ENCODE measurements at places on chromosomes 7 and 10.

GRCh38 chr10:36182179-36182566 lies 540.1 kb upstream of the FZD8 start:
- no peak for DNase-seq

DNA sequence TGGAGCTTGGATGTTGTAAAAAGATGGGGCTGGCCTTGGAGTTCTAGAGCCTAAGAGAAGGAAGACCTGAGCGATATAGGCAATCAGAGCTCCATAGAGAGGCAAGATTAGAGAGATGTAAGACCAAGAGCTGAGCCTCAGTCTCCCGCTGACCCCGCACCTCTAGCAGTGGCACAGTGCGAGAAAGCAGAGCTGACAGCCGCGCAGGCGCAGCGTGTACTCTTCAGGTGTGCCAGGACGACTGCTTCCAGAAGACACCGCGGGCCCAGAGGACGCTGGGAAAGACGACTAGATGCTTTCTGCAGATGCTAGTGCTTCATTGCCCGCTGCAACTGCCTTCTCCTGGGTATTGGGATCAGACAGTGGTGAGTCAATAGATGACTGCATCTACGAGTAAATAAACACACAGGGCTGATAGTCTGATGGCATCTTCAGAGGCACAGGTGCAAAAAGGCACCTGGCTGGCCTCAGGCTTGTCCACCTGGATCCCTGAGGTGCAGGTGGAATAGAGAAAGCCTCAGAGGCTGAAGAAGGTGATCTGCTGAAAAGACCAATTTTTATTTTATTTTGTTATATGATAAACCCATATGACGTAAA lies 38.1 kb upstream of the CCDC6 start:
- no peak for DNase-seq

DNA sequence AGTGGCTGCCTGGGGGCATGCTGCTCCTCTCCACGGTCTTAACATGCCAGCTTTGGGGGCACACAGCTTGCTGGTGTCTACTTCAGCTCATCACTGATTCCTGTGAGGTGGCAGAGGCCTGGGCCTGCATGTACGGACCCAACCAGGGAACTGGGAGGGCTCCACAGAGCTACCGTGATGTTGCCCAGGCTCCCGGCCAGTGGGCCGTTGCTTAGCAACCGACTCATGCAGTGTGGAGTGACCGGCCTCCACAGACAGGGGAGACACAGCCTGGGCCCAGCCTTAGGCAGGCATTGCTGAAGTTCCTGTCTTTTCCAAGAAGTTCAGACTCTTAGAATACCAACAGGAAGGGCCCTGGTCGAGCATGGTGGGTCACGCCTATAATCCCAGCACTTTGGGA lies 25.8 kb upstream of the SH2B2 start:
- DNase-seq, result no peak

- no peak for DNase-seq
Observed at GRCh38 chr7:43491984-43492383, 90.9 kb upstream of the STK17A start.

DNA sequence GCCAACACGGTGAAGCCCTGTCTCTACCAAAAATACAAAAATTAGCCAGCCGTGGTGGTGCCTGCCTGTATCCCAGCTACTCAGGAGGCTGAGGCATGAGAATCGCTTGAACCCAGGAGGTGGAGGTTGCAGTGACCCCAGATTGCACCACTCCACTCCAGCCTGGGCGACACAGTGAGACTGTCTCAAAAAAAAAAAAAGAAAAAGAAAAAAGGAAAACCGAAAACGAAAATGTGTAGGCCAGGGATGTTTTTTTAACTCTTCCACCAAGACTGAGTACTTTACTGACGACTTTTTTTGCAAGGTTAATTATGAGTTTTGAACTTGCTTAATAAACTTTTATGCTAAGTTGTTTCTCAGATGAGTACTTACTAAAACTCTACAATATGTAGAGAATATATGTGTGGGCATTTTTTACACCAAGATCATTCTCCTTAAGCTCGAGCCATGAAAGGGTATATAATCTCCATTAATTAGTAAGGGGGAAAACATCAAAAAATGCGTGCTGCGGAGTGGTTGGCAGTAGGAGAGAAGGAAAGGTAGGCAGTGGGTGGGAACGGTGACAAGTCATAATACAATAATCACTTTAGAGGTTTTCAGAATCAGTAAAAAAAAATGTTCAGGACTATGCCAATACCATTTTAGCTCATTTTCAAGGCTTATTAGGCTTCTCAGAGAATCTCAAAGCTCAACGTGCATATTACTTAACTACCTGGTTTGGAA lies 8.6 kb upstream of the ADRB1 start:
- DNase-seq, result no peak

- no peak for DNase-seq
Observed at GRCh38 chr10:68665841-68666240, 55.2 kb upstream of the CCAR1 start.

DNA sequence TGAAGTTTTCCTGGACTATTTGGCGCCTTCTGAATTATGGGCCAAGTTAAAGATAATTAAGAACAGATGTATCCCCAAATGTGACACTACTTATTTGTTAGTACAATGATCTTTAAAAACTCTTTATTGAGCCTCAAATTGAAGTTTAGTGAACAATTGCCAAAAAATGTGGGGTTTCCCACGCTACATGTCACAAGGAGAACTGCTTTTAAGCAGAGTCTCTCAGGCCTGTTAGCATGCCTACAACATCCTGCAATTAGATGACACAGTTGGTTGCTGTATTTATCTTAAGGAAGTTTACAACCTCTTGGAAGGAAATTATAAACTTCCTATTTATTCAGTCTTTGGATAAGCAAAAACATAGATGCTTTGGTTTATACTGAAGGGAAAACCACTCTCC lies 733.0 kb downstream of the TNS3 start:
- no peak for DNase-seq

GRCh38 chr10:109957092-109957797 lies 33.9 kb upstream of the XPNPEP1 start:
- no peak for DNase-seq

DNA sequence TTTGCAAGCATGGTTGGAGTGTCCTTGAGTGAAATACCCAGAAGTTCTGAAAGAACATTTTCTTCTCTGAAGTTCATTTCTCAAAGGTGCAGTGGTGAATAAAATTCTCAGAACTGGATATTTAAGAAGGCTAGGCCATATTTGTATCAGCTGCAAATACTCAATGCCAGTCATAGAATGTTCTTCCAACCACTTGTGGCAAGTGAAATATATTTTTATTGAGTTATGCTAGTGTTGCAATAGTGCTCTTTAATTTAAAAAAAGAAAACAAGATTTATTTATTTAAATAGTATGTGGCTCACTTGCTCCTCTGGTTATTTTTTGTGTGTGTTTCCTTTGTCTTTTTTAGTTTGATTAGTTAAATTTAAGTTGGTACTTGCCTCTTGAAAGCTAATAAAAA lies 64.5 kb downstream of the PALS2 start:
- DNase-seq, result no peak

DNA sequence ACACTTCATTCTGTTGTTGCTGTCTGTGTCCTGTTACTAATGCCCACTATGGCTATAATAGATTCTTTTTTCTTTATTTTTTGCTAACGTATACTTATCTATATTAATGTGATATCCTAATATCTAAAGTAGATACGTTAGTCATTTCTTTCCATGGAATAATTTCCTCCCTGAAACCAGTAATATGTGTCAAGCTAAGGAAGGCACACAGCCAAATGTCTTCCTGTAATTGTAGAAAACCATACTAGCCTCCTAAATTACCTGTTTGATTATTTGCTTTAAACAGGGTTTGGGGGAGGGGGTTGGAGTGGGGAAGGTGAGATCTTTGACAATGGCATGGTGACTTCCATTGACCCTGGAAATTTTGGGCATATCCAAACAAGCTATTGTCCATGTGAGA lies 56.4 kb downstream of the THNSL1 start:
- DNase-seq, result no peak

- DNase-seq, result no peak
Observed at GRCh38 chr7:517774-518629, 1.6 kb downstream of the PDGFA start.

Data from coronary artery (tissue), 2 donors.